Panc1 (cell line): ENCODE measurements at places on chromosomes 12 and 14. TPM values are rescaled to one million over a fixed set of nuclear protein-coding genes. Genes with fewer than 3 reads are reported as not detected.

The CABP1 gene
- total RNA-seq = not detected

The KCNJ8 gene
- total RNA-seq = not detected

The FITM1 gene
- 0.46 TPM for total RNA-seq

GRCh38 chr12:46459111-46459510 is 86.5 kb upstream of the SLC38A2 start:
- H3K27me3 ChIP-seq = no peaks in the 10 kb centered on the region
- no peak overlapping the region for H3K27ac ChIP-seq
- H3K36me3 ChIP-seq = no peaks in the 10 kb centered on the region
- DNase-seq = no peak
- no peak overlapping the region for H3K4me3 ChIP-seq
- H3K4me1 ChIP-seq = peaks cover 8% of the 10 kb centered on the region; the same call in 1 of the 2 replicates

DNA sequence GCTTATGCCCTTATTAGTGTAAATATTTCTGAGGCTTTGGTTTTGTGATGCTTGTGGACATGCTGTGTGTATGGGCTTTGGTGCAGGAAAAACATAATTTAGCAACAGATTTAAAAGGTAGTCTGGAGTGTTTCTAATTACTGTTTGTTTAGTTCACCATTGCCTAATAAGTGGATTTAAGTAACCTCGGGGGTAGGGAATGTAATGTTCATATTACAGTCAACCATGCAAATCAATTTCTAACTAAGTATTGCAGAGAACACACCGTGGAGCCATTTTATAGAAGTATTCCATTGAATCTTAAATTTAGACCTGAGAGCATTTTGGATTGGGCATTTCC is 53.5 kb downstream of the ANO6 start:
- DNase-seq = no peak
- peak overlapping the region; percentile 81 for H3K27ac ChIP-seq
- H3K4me1 ChIP-seq = peaks cover 39% of the 10 kb centered on the region
- H3K27me3 ChIP-seq = no peaks in the 10 kb centered on the region

- H3K4me3 ChIP-seq = no peak overlapping the region
- peaks cover 2% of the 10 kb centered on the region for H3K27me3 ChIP-seq
- DNase-seq = peak; percentile 2
- no peaks in the 10 kb centered on the region for H3K4me1 ChIP-seq
Measured at GRCh38 chr12:62123721-62124203, 136.4 kb upstream of the USP15 start.

DNA sequence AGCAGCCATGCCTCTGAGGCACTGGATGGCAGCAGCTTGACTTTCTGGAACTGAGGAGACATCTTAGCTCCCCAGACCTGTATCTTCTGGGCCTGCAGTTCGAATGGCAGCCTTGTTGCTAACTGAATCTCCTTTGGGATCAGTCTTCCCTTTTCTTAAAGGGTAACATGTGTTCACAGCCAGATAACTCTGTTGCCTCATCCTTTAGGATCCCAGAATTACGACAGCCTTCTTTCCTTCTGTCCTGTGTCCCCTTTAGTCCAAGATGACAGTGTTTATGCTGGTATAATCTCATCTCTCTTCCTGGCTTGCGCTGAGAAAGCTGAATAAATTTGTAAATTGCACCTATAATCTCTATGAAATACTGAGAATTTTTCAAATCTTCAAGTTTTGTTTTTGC is 9.1 kb upstream of the ERC1 start:
- H3K4me3 ChIP-seq = no peak overlapping the region
- no peaks in the 10 kb centered on the region for H3K36me3 ChIP-seq
- H3K27me3 ChIP-seq = no peaks in the 10 kb centered on the region
- DNase-seq = no peak

DNA sequence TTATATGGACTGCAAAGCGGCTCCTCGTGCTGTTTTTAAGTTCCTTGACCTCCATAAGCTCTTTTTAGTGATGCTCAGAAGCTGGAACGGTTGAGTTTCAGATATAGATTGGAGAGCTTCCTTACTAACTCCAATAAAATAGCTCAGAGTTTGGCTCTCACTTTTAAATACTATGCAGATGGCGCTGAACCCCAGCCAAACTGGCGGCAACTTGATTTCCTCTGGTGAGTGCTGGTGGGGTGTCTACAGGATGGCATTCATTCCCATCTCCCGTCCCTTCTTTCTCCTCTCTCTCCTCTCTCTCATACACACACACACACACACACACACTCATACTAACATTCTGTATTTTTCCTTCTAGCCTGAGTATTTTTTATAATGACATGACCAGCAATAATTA is 346.3 kb downstream of the ETNK1 start:
- no peaks in the 10 kb centered on the region for H3K36me3 ChIP-seq
- H3K27me3 ChIP-seq = no peaks in the 10 kb centered on the region
- no peak overlapping the region for H3K27ac ChIP-seq
